ENCODE measurements at places on chromosomes 11 and 22. TPM values are rescaled to one million over a fixed set of nuclear protein-coding genes. Genes with fewer than 3 reads are reported as not detected.

C11orf42 gene
- not detected for total RNA-seq

CALCA gene
- not detected for total RNA-seq

PLAAT3 gene
- total RNA-seq, result 85.3 TPM

UCP3 gene
- total RNA-seq, result 0.28 TPM

MUC6 gene
- not detected for total RNA-seq

PGA4 gene
- not detected for total RNA-seq

MS4A12 gene
- not detected for total RNA-seq

CASP5 gene
- not detected for total RNA-seq

RRP8 gene
- total RNA-seq, result 16.0 TPM

CHST1 gene
- 15.7 TPM for total RNA-seq

MMP13 gene
- total RNA-seq, result not detected

TRIM29 gene
- total RNA-seq, result not detected

SCGB1D2 gene
- total RNA-seq, result not detected

MS4A13 gene
- not detected for total RNA-seq

RASSF10 gene
- 5.1 TPM for total RNA-seq

APOL5 gene
- not detected for total RNA-seq

OR52H1 gene
- not detected for total RNA-seq

Data from dermis blood vessel endothelial cell (primary cell).